Activated CD8-positive, alpha-beta memory T cell treated with anti-CD3 and anti-CD28 coated beads for 4 hours (primary cell): ENCODE measurements at places on chromosomes 2 and 18.

DNA sequence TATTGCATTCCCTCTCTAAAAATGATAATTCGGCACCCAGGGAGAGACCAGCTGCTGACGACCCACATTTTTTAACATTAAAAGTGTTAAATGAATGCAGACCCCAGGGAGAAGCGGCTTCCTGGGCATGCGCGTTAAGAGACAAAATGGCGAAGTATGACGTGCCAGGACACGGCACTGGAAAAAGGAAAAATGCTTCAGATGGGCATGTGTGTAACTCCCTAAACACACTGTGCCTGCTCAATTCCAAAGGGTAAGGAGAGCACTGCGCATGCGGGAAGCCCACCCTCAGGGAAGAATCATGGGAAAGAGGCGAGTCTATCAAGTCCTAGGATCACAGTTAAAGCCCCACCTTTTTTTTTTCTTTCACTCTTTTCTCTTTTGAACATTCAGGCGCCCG, 58.1 kb downstream of the CYP26B1 start:
- DNase-seq = no peak

GRCh38 chr2:199108056-199108455, 349.7 kb downstream of the SATB2 start:
- no peak for DNase-seq

DNA sequence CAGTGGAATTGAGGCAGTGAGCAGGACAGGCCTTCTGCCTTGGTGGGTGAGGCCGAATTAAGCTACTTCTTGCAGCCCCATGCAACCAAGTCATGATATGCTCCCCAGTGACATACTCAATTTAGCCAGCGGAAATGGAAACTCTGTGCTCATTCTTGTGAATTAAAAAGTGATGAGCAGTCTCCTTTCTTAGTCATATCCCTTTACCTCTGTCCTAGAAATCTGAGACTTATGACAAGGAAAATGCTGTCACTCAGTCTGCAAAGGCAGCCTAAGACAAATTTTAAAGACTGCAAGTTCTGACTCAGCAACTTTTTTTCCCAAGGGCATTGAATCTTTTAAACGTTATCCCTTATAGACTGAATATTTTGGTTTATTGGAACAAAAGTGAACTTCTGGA, 218.2 kb downstream of the SH3BP4 start:
- no peak for DNase-seq

DNA sequence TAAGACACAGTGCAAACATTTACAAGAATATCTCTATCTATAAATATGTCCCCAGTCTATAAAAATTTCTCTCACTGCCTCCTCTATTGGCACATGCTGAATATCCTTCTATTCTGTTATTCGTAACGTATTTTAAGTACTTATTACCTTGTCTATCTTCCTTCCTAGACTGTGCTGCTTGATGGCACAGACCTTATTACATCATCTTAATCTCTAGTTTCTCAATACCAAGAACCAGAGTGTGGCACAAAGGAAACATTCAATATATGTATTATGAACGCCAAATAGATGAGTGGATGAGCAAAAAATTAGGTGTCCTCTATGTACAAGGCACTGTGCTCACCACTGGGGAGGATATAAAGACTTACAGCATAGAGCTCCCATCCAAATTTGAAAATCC, 282.8 kb downstream of the NBAS start:
- DNase-seq = no peak

GRCh38 chr2:151103551-151103950, 158.1 kb downstream of the RBM43 start:
- no peak for DNase-seq

GRCh38 chr2:235844561-235844960, 323.6 kb downstream of the GBX2 start:
- DNase-seq = no peak

GRCh38 chr2:237662671-237663093, 35.3 kb downstream of the LRRFIP1 start:
- peak; percentile 20 for DNase-seq

GRCh38 chr18:57953883-57954282, 90.1 kb upstream of the NEDD4L start:
- no peak for DNase-seq

DNA sequence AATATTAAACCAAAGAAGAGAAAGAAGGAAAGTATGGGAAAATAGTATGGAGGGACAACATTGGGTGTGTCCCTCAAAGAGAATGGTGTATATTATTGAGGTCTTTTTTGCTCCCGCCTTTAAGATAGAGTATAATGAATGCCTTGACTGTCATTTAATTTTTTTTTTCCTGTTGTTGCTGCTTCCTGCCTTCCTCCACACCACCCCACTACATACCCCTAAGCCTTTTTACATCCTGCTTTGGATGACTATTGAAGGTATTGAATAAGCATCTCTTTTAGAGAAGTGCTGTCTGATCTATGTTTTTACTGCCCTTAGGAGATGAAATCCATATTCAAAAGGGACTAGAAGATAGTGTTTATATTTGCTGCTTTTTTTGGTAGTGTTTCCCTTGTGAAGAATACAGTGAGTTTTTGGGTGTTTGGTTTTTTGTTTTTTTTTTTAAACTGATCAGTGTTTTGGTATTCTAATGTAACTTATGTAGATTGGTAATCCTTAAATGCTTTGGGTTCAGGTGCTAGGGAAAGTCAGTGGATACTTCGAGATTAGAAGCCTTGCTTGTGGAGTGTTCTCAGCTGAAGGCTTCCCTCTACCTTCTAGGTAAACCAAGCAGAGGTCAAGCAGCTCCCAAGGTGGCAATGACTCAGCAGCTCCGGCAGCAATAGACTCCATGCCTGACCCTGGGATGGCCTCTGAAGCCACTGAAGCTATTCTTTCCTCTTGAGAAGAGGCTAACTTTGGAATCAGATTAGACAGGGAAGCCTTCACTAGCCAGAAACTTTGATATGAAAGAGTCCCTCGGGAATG, 5.0 kb downstream of the FZD7 start:
- DNase-seq = no peak
